ENCODE measurements at places on chromosomes 16 and 17. TPM values are rescaled to one million over a fixed set of nuclear protein-coding genes. Genes with fewer than 3 reads are reported as not detected.
A peak's percentile ranks its signal among the peaks of the same experiment; 100 is the strongest.

DNA sequence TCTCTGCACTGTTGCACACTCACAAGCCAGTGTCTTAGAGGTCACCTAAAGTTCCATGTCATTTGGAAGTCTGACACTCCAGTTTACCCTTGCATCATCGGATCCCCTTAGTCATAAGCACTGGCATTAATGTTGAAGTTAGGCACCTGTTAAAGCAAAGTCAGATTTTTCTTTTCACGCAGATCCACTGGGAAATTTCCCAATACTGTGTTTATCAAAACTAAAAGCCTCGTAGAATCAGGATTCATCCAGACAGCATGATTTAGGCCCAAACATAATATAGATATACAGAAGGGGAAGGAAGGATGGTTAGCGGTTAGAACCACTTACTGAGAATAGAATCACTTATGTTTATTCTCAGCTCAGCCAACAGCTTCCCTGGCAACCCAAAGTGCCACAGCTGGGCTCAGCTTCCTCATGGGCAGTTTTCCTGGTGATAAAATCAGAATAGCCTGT, 30.1 kb upstream of the HAPSTR1 start:
- DNase-seq, result no peak

GRCh38 chr17:68391561-68392268, 65.6 kb downstream of the WIPI1 start:
- no peak for DNase-seq

DNA sequence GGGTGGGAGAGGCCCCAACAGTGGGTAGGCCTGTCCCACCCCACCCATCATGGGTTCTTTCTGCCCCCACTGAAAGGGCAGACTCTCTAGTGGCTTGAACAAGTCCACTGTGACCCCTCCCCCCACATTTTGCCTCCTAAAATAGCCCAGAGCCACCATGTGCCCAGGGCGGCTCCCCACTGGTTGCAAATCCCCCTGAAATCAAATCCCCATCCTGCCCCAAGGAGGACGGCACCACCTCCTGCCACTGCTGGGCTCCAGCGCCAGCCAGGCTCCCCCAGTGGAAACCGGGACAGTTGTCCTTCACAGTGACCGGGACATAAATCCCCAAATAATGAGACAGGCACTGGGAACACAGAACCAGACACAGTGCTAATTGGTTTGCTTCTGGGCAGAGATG, 20.5 kb downstream of the ZNF385C start:
- DNase-seq, result no peak

The ENO3 gene
- 3.6 TPM for total RNA-seq

The GNAO1 gene
- 1.4 TPM for total RNA-seq

GRCh38 chr17:48641541-48642058, 15.4 kb upstream of the HOXB9 start:
- DNase-seq, result no peak

- DNase-seq, result no peak
Observed at GRCh38 chr17:7367918-7368598, 12.8 kb upstream of the TNK1 start.

- DNase-seq, result peak; percentile 39
Observed at GRCh38 chr16:3364774-3365427, 9.2 kb downstream of the OR2C1 start.

The MT4 gene
- total RNA-seq, result not detected

The KRT9 gene
- not detected for total RNA-seq

- DNase-seq, result no peak
Observed at GRCh38 chr17:28788100-28788499, 44.3 kb downstream of the TRAF4 start.

DNA sequence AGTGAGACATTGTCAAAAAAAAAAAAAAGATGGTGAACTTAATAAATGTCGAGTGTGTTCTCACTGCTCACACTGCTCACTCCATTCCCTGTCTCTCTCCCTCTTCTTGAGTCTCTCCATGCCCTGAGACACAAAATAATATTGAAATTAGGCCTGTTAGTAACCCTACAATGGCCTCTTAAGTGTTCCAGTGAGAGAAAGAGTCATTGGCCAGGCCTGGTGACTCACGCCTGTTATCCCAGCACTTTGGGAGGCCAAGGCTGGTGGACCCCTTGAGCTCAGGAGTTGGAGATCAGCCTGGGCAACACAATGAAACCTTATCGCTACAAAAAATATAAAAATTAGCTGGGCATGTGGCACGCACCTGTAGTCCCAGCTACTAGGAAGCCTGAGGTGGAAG, 16.2 kb upstream of the CSF3 start:
- DNase-seq, result no peak

The RHBDF1 gene
- 17.7 TPM for total RNA-seq

- no peak for DNase-seq
Observed at GRCh38 chr17:49545806-49546545, 29.7 kb upstream of the NXPH3 start.

- no peak for DNase-seq
Observed at GRCh38 chr17:33014751-33015150, 23.1 kb downstream of the SPACA3 start.

- DNase-seq, result no peak
Observed at GRCh38 chr16:13756411-13757140, 163.4 kb upstream of the ERCC4 start.

The C16orf92 gene
- total RNA-seq, result not detected

DNA sequence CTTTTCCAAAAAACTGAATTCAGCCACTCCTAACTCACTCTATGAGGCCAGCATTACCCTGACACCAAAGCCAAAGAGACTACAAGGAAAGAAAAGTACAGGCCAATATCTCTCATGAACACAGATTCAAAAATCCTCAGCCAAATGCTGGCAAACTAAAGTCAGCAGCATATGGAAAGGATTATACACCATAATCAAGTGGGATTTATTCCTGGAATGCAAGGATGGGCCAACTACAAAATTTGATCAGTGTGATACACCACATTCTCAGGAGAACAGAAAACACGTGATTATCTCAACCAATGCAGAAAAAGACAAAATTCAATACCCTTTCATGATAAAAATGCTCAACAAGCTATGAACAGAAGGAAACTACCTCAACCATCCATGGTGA, 7.7 kb upstream of the AATK start:
- no peak for DNase-seq

- no peak for DNase-seq
Observed at GRCh38 chr17:75588596-75589011, 1.0 kb downstream of the MYO15B start.

GRCh38 chr16:57603115-57604024, 25.1 kb upstream of the ADGRG1 start:
- no peak for DNase-seq

DNA sequence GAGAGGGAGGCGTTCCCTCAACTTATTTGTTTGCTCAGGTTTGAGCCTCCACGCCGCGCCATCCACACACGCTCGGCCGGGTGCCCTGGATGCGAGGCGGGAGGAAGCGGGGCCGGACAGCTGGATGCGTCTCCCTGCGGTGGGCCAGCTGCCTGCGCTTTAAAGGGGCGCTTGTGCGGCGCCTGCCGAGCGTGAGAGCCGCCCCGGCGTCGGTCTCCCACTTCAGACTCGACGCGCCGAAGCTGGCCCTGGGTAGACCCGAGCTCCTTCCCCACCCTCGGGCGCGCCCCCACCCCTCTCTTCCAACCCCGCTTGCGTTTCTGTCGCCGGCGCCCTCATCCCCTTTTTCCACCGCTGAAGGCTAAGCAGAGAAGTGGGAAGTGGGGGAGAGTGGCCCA, 527 bp upstream of the CHAD start:
- DNase-seq, result no peak

The CBX1 gene
- 28.9 TPM for total RNA-seq

- DNase-seq, result no peak
Observed at GRCh38 chr17:73588301-73588846, 55.9 kb downstream of the SDK2 start.

GRCh38 chr17:78759203-78759968, 22.7 kb downstream of the CYTH1 start:
- no peak for DNase-seq

GRCh38 chr17:81631482-81631881, 5.4 kb downstream of the NPLOC4 start:
- no peak for DNase-seq

DNA sequence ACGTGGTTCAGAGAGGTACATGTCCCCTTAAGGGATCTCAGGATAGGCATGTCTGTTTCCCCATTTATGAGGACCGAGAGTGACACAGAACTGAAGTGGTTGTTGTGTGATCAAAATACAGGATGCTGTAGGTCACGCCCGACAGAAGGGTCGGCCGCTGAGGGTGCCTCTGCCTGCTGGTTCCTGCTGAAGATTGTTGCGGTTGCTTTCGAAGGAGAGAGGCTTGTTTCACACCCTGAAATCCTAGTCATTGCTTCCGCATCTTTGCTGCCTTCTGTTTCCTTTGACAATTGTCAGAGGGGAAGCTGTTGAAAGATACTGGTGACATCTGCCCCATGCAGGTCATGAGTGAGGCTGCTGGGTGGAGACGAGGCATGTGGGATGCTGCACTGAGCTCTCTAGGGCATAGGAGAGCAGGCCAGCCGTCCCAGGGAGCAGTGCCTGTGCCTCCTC, 3.8 kb upstream of the NAT9 start:
- no peak for DNase-seq

The ARMC5 gene
- total RNA-seq, result 10.1 TPM

- no peak for DNase-seq
Observed at GRCh38 chr17:31476525-31477416, 85.3 kb downstream of the RAB11FIP4 start.

GRCh38 chr16:31006086-31006385, 4.4 kb downstream of the STX1B start:
- no peak for DNase-seq

GRCh38 chr17:83137523-83137922, 58.1 kb downstream of the METRNL start:
- no peak for DNase-seq

DNA sequence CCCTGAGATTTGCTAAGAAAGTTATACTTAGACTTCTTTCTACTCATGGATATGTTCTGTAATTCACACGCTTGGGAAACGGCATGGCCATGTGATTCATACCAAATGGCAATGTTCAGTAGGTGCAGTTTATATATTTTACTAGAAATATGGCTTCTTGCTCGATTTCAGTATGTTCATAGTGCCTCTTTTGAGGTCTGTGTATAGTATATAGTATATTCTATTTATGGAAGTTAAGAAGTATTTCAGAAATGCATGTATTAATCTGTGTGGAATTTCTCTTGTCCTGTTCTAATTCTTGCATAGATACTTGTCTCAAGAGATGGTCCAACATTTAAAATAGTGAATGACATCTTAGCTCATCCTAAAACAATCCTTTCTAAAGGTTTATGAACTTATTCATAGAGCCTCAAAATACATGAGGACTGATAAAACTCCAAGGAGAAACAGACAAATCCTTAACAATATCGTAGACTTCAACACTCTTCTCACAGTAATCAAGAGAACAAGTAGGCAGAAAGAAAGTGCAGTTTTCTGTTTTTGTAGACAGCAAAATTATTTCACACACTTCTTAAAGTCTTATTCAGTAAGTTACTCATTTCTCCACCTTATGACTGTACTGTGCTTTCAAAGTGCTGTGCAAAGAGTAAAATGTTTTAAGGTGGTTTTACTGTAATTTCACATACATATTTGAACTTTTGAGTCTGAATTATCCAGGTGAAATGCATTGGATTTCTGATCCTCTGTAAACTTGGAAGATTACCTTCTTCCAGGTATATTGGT, 11.1 kb downstream of the BPTF start:
- DNase-seq, result no peak

- DNase-seq, result no peak
Observed at GRCh38 chr16:72657791-72658190, 390.1 kb downstream of the ZFHX3 start.

GRCh38 chr17:57442401-57442823, 186.1 kb downstream of the MSI2 start:
- DNase-seq, result no peak

- no peak for DNase-seq
Observed at GRCh38 chr17:15892731-15893657, 51.9 kb upstream of the ADORA2B start.

GRCh38 chr17:77235370-77235941, 94.7 kb downstream of the SEC14L1 start:
- no peak for DNase-seq

DNA sequence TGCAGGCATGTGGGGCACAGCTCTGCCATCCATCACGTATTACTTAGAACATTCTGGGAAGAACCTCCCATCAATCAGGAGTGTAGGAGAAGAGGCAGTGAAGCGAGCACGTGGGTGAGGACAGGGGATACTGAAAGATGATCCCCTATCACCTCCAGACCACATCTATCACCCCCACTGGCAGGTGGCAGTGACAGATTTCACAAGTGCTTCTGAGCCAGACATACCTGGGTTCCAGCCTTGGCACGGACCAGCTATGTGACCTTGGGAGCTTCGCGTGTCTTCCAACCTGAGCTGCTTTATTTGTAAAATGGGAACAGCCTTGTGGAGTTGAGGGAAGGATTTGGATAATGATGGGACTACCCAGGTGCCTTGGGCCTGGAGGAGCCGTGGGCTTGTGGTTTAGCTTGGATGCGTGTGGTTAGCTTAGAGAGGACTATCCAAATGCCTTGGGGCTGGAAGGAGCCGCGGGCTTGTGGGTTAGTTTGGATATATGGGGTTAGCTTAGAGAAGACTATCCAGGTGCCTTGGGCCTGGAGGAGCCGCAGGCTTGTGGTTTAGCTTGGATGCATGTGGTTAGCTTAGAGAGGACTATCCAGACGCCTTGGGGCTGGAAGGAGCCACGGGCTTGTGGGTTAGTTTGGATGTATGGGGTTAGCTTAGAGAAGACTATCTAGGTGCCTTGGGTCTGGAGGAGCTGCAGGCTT, 206.4 kb downstream of the ENGASE start:
- DNase-seq, result no peak

DNA sequence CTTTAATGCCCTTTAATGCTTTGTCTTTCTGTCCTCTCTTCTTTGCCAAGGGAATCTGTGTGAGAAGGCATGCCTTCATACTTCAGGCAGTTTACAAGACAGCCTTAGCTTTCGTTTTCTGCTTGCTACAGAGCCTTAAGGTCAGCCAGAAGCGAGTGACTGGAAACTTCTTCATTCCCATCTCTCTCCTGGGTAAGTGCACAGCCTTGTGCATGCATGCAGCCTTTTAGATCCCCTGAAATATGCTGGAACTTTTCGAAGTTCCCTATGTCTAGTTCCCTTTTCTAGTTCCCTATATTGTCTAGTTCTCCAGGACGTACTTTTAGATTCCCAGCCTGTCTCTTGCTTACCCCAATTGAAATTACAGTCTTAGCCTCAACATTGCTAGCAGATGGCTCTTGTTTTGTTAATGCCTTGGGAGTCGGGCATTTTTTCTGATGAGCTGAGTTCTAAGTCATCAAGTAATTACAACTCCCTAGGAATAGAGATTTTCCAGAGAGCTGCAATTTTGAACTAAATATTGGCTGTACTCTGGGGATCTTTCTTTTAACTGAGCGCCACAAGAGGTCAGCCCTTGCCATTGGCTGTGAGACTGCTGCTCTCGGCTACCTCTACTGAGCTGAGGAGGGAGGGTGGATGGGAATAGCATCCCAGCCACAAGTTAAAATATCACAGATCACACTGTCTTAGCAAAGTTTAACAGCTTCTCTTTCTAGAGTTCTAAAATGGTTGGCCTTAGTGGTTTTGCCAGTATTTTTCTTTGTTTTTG, 22.7 kb upstream of the PPM1D start:
- DNase-seq, result no peak
